ENCODE measurements at places on chromosomes 16 and 17.
A peak's percentile ranks its signal among the peaks of the same experiment; 100 is the strongest.

DNA sequence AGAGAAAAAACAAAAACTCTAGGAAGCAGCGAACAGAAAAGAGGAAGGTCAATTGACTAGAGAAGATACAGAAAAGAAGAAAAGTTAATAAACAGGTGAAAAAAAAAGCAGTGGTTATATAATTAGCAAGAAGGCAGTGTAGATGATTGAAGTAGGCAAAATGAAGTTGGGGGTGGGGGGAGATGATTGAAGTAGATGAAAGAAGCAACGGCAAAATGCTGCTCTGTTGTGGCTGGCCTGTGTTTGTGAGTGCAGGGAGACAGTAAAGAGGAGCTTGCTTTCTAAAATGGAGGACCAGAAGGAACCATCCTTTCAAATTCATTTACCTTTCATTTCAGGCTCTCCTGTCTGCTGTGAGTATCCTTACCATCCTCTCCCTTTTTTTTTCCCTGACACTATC lies 3.6 kb downstream of the EVI2B start:
- H3K4me1 ChIP-seq: peaks cover 62% of the 10 kb centered on the region
- H3K4me3 ChIP-seq: peak overlapping the region; percentile 76
- no peaks in the 10 kb centered on the region for H3K27me3 ChIP-seq

DNA sequence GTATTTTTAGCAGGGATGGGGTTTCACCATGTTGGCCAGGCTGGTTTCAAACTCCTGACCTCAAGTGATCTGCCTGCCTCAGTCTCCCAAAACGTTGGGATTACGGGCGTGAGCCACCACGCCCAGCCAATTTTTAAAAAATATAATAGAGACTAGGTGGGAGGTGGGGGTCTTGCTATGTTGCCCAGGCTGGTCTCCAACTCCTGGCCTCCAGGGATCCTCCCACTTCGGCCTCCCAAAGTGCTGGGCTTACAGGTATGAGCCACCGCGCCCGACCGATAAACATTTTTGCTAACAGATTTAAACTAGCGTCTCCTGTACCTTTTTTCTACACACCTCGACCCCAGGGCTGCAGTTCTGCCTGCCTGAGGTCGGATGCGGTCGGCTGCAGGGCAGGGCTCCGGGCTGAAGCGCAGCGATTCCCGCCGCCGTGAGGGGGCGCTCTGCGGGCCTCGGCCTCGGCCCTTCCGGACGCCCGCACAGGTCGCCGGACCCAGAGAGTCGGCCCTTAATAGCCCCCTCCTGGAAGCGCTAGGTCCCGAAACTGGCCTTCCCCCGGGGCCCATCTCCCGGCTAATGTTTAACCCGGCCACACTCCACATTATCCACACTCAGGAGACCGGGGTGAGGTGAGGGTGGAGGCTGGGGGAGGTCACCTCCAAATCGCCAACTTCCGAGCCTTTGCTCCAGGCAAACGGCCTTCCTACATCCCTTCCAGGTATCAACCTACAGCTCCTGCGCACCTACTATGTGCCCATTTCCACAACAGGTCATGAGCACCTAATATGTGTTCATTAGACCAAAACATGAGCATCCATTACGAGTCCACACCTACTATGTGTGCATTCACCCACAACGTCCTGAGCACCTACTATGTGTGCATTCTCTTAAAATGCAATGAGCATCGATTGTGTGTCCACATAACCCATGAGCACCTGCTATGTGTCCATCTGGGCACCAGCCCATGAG lies 2.0 kb upstream of the GLIS2 start:
- no peaks in the 10 kb centered on the region for H3K36me3 ChIP-seq
- DNase-seq: peak; percentile 55
- H3K27me3 ChIP-seq: peaks cover 19% of the 10 kb centered on the region
- peaks cover 27% of the 10 kb centered on the region for H3K4me1 ChIP-seq
- H3K4me3 ChIP-seq: peak overlapping the region; percentile 95

- H3K4me1 ChIP-seq: no peaks in the 10 kb centered on the region
- H3K4me3 ChIP-seq: no peak overlapping the region
- H3K27ac ChIP-seq: no peak overlapping the region
- DNase-seq: no peak
- H3K36me3 ChIP-seq: peaks cover 6% of the 10 kb centered on the region
- H3K27me3 ChIP-seq: no peaks in the 10 kb centered on the region
These were observed 139.9 kb upstream of the CACNG3 start for GRCh38 chr16:24116046-24116776.

DNA sequence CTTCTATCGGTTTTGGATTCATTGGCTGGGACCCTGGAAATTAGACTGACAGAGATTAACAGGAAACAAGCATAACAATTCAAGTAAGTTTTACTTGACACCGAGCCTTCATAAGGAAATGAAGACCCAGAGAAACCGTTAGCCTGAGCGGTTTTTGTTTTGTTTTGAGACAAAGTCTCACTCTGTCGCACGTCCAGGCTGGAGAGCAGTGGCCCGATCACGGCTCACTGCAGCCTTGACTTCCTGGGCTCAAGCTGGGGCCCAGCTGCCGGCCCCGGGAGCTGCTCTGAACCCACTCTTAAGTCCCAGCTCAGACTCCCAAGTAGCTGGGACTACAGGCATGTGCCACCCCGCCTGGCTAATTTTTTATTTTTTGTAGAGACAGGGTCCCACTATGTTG lies 321.3 kb downstream of the SEC14L1 start:
- H3K36me3 ChIP-seq: peaks cover 9% of the 10 kb centered on the region
- H3K27me3 ChIP-seq: no peaks in the 10 kb centered on the region
- H3K4me3 ChIP-seq: peak overlapping the region; percentile 97
- peak overlapping the region; percentile 99 for H3K27ac ChIP-seq
